ENCODE measurements at places on chromosomes 2 and 18.

DNA sequence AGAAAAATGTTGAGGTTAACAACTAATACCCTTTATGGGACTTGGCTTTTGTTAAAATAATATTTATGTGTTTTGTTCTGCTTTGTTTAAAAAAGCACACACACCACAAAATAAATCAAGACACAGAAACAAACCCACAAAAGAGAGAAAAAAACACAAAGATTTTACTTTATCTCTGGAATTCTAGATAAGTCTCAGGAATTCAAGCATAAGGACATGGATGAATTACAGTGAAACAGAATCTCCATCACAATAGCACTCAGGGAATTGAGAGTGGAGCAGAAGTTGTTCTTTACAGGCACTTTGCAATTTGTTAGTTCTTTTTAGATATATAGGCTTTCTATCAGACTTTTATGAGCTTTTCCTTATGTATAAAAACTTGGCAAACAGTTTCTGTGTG, 360.9 kb upstream of the ZC3H15 start:
- DNase-seq = no peak

DNA sequence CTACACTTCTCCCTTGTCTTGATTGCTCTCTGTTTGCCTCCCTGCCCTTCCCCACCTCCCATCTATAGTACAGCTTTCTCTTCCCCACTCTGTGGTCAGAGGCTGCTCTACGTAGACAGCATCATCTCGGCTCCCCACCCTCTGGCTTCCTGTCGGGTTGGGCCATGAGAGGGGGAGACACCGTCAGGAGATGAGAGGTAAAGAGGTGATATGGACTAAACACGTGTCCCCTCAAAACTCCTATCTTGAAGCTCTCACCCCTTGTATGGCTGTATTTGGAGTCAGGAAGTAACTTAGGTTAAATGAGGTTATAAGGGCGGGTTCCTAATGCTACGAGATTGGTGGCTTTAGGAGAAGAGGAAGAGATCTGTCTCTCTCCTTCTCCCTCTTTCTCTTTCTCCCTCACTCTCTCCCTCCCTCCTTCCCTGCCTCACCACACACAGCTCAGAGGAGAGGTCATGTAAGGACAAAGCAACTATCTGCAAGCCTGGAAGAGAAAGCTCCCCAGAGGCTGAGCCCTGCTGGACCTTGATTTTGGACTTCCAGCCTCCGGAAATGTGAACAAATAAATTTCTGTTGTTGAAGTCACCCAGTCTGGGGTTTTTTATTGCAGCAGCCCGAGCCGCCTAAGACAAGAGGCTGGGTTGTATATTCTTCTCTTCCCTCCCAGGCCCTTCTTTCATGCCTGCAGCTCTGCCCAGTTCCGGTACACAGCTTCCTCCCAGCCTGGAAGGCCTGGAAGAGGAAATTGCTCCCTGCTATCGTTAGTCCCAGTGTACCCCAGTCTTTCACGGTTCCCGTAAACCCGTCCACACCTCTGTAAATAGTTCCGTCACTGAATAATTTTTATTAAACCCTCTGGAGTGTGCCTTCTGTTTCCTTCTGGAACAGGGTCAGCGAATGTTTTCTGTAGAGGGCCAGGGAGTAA, 138.0 kb downstream of the AKAIN1 start:
- DNase-seq = no peak

DNA sequence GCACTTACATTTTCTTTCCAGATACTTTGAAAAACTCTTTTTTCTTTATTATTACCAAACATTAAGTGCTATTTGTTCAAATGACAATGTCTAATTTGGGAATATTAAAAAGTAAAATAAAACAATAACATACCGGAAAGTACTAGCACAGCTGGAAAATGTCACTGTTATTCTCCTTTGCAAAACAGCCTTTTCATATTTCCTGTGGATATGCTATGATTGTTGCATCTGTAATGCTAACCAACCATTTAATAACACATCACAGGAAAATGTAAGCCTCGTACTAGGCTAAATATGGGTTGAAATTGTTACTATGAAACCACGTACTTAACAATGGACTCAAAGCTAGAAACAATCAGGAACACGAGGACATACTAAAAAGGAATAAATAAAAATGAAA, 298.1 kb downstream of the CBLN2 start:
- no peak for DNase-seq

GRCh38 chr2:59912042-59912441, 641.4 kb downstream of the BCL11A start:
- DNase-seq = no peak

- no peak for DNase-seq
These were observed 238.2 kb upstream of the AGAP1 start for GRCh38 chr2:235255693-235256092.

DNA sequence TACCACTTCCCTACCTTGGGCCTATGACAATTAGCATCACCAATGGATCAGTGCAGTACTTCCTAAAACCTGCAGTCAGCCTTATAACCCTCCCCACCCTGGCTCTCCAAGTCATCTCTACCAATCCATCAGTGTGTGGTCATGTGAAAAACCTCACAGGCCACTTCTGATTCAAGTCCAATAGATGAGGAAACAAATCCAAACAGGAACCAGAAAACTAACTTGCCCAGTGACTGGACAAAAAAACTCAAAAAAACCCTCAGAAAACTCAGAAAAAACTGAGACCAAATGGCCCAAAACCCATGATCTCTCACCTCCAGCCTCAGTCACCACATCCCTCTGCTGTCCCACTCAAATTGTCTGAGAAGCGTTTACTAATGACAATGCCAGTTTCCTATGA, 43.3 kb downstream of the TGFA start:
- DNase-seq = no peak

Measured in stimulated activated CD4-positive, alpha-beta T cell treated with anti-CD3 and anti-CD28 coated beads, Interleukin-1b, Interleukin-23, amount 100 ng/mL, for 4 hours (primary cell).